Fibroblast of skin of right quadriceps (primary cell): ENCODE measurements at places on chromosomes 3 and 15.

GRCh38 chr3:22621205-22621809, 581.8 kb upstream of the UBE2E2 start:
- no peak for DNase-seq

DNA sequence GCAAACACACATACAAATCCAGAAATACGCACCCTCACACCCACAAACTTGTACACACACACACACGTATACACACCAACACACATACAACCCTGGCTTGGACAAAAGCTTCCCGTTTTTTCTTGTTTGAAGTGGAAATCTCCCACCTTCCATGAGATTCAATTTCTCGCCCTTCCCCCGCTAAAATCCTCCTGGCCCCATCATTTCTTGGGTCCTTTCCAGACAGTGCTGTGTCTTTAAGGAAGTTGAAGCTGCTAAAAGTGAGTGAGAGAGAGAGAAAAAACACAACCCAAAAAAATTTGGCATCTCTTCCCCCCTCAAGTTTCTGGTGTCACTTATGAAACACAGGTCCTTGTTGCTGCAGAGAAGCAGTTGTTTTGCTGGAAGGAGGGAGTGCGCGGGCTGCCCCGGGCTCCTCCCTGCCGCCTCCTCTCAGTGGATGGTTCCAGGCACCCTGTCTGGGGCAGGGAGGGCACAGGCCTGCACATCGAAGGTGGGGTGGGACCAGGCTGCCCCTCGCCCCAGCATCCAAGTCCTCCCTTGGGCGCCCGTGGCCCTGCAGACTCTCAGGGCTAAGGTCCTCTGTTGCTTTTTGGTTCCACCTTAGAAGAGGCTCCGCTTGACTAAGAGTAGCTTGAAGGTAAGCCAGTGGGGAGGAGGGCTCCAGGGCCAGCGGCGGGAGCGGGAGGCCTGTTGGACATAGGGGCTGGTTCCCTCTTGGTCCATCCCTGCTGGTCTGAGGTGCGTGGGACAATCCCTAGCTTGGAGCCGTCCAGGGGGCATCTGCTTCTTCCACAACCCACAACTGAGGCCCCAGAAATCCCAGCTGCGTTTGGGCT, at the start of gene ISLR:
ISLR (plus strand) TSS at position 331 of the 839 bp plus-strand sequence. CDS start 1,149 bp downstream, outside the sequence.
- DNase-seq: peak; percentile 82

GRCh38 chr3:16675805-16676204, 70.6 kb upstream of the DAZL start:
- no peak for DNase-seq

DNA sequence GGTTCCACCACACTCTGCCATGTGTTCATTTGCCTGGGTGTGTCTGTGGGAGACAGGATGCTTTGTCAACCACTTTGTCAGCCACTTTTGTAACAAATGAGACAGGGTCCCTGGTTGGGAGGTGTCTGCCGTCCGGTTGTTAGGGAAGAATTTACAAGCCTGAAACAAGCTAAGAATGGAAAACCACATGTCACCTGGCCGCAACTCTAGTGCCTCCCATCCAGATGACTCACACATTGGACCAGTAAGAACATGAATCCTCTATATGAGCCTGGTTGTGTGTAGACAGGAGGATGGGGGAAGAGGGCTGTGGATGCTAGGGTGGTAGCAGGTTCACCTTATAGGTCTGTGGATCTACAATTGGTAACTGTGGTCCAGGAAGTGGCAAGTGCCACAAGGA, 335.3 kb downstream of the CLSTN2 start:
- no peak for DNase-seq

DNA sequence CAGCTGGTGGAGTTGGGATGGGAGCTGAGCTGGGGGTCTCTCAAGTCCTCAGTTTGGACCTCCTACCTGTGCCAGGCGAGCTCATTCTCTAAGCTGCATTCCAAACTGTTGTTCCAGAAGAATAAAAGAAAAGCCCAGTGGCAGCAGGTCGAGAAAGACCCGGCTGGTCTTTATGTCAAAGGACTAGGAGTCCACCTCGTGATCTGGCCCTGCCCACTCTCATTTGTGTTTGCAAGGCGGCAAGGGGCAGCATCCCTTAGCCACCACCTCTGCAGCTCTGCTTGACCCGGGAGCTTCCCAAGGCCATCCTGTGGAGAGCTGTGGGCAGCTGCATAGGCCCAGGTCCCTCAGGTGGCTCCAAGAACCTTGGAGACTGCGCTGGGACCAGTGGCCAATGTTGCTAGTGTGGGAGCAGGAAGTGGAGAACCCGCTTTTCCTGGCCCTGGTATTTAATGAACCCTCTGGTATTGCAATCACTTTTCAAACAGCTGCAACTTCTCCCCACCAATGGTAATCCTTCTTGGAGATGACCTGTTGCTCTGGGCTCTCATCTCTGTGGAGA, 30.9 kb downstream of the KY start:
- DNase-seq: no peak
